ENCODE measurements at places on chromosomes 7 and 10.

GRCh38 chr7:131338691-131339390, 11.2 kb downstream of the MKLN1 start:
- no peak for DNase-seq

DNA sequence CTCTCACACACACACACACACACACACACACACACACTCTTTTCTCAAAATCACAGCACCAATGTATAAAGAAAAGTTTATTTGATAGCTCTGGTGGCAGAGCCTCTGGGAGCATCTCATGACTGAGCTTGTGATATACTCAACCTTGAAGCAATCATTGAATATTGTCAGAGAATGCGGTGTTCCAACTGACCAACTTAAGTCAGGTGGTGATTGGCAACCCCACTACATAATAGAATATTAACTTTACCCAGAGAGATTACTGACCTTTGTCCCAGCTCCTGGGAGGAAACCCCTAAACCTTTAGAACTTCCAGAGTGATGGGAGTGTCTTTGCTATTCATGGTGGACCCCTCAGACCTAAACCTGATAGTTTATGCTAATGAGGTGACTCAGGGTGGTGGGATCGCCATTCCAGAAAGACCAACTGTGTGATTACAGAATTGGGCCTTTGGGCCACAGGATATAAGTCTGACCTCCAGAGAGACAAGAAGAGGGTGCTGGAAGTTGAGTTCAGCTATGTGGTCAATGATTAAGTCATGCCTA, 143.1 kb downstream of the OTUD1 start:
- DNase-seq: no peak

GRCh38 chr7:105524840-105525239, 2.8 kb upstream of the PUS7 start:
- no peak for DNase-seq

- no peak for DNase-seq
These were observed 15.9 kb downstream of the CROT start for GRCh38 chr7:87361320-87361719.

GRCh38 chr7:148962823-148963582, 65.3 kb downstream of the PDIA4 start:
- peak; percentile 80 for DNase-seq

DNA sequence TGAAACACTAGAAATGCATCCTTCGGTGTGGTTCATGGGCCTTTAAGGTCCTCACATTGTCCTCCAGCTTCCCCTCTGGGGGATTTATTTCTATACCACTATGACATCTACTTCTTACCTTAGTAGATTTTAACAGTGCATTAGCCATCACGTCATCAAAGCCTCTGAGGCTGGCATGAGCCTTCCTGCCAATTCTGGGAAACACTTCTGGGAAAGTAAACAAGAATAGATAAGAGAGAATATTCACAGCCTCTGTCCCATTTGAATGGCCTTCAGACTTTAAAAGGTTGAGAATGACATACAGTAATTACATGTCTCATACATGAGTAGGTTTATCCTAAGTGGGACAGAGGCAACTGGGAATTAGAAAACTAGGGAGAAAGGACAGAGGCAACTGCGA, 89.7 kb downstream of the AMPH start:
- no peak for DNase-seq

DNA sequence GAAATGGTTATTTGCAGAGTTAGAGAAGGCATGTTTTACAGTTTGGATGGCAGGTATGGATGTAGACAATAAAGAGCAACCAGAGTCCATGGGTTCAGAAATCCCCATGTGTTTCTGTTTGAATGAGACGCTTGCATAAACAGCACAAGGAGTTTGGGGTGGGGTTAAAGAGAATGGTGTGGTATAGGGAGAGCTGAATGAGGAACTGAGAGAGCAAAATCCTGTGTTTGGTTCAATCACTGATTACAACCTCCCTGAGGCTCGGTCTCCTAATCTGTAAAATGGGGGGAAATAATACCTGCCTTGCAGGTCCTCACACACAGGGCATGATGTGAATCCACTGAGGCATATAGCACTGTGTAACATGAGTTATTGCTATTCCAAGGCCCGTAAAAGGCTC, 23.7 kb downstream of the CAV1 start:
- no peak for DNase-seq

DNA sequence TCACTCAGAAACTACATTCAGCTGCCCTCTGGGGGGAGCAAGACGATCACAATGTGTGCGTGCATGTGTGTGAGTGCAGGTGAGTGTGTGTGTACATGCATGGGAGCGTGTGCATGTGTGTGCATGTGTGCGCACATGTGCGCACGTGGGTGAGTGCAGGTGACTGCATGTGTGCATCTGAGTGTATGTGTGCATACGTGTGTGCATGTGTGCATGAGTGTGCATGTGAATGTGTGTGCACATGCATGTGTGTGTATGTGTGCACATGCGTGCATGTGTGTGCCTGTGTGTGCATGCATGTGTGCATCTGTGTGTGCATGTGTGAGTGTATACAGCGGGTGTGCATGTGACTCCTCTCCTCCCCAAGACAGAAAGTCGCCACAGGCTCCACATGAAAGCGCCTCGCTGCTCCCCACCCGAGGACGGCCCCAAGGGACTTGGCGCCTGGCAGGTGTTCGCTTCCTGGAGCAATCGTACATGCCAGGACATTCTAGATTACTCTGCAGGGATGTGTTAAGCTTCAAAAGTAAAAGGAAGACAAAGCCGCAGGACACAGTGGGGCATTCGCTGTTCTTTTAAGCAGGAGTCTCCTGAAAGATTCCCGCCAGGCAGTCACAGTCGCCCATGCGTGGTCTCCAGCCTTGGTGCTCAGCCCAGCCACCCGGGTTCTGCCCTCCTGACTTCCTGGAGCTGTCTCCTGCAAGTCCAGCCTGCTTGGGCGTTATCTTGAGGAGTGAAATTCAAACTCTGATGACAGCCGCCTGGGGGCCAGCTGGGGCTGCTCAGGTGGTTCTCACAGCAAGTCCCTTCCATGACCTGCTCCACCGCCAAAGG, 42.0 kb upstream of the ADGRA1 start:
- no peak for DNase-seq

- no peak for DNase-seq
These were observed 138.3 kb downstream of the EGFR start for GRCh38 chr7:55156919-55157763.

DNA sequence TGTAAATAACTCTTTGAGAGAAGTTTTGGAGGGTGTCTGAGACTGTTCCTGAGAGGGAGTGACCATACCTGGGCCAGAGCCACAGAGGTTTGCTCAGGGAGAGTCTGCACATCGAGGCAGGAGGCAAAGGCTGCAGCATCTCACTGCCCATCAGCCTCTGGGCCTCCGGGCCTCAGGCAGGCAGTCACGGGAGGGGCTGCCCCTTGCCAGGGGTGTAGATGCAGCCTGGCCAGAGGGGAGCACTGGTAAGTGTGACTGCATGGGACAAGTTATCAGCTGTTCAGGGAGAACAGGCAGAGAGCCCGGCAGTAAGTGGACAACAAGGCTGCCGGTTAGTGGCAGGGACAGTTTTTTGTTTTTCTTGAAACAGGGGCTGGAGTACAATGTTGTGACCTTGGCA, 55.9 kb downstream of the ZNF467 start:
- no peak for DNase-seq

DNA sequence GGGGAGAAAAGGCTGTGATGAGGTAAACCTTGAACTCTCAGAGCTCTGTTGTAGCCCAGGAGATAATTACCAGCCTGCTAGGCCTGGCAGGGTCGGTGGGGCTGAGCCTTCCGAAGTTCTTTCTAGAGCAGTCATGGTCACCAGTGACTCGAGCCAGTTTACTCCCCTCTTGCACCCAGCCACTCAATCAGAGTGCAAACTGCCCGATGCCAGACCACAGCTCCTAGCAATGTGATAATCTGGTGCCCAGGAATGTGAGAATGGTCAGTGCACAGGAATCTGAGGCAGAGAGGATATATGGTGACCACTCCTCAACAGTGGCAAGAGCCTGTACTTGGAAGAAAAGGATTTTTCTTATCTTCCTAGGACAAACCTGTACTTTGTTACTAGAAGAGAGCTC, 46.4 kb upstream of the KMT2E start:
- no peak for DNase-seq

DNA sequence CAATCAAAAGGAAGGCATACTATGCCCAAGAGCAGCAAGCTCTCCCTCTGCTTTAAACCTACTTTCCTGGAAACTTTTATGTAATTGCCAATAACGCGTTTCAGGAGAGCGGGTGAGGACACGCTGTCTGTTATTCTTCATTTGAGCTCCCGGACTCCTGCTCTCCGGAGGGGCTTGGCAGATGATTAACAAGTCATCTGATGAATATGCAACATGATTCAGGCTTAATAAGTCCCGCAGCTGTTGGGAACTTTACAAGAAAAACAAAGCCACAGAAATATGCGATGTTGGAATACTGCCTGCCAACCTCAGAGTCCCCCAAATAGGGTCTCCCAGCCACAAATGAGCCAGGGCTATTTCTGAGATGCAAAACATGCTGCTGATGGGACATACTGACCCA, 348.0 kb downstream of the GPAM start:
- peak; percentile 17 for DNase-seq

DNA sequence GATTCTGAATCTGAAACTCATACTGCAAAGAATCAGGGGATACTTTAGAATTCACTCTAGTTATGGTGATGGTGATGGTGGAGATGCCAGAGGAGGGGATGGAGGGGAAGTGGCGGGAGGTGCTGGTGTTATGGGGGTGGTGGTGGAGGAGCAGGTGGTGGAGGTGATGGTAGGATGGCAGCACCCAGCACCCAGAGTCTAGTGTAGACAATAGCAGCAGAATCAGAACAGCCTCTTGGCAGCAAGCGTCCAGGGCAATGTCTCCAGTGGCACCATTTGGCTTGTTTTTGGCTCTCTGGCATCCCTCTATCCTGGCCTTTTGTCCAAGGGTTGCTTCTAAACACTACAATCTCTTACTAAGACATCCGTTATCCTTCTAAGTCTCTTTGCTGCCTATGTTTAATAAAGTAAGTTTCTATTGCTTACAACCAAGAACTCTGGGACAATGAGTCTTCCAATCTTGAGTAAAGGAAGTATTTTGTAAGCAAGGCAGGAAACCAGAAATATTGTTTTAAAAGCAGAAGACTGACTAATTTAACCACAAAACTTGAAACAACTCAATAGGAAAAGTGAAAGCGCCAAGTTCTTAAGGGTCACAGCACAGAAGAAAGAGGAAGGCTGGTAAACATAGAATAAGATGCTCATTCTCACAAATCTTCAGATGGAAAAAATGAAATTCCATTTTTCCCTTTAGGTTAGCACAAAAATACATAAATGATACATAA, 42.4 kb upstream of the GDF10 start:
- no peak for DNase-seq

DNA sequence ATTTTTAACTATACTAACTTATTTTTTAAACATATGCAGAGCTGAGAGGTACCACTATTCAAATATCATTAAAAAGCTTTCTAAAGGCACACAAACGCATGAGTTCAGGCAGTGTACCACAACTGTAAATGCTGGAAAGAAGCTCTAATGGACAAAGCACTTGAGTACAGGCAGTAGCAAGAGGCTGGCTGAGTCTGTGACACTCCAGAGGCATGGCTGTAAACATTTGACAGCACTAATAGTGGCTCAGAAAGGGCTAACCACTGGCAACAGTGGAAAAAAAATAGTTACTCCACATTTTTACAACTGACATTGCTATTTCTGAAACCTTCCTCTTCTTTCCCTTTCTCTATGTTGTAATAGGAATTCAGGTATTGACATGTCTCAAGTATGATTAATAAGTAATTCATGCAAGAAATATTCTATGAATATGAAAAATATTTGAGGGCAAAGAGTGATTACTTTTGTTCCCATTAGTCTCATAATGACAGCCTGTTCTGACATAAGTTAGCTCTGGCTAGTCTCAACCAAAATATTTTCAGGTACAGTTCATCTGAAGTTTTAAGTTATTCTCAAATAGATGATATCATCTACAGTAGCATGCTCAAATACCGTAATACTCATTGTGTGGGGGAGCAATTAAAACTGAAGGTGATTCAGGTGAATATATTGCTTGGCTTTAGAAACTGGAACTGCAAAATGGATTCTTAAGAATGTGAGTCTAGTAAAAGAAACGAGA, 324.0 kb upstream of the POT1 start:
- DNase-seq: no peak

GRCh38 chr7:155207326-155208002, 90.2 kb upstream of the INSIG1 start:
- DNase-seq: no peak

DNA sequence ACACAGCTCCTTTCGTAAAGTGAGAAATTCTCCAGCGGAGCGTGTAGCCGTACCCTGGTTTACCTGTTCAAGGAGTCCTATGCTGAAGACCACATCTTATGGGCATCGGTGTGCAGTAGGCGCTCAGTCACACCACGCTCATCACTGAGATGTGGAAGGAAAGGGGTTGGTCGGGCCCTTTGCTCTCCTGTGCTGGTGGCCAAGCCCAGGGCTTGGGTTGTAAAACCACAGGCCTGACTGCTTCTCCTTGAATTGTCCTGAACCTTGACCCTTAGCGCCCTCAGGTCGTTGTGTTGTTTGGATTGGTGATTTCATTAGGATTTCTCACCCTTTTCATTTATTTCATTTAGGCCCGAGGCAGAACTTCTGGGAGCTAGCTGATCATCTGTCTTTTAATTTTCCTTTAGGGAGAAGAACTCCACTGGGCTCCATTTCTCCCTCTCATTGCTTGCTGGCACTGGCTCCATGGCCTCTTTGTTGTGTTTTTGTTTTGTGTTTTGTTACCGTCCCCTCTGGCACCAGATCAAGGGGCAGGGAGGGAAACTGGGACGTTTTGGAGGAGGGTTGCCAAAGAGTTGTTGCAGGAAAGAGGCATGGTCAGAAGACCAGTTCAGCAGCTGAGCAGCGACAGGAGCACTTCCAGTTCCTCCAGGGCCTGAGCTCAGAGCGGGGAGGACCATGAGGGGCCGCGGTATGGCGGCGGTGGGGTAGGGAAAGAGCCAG, 511.4 kb upstream of the GALNT17 start:
- peak; percentile 80 for DNase-seq

- no peak for DNase-seq
These were observed 6.8 kb downstream of the NAMPT start for GRCh38 chr7:106277976-106278375.

DNA sequence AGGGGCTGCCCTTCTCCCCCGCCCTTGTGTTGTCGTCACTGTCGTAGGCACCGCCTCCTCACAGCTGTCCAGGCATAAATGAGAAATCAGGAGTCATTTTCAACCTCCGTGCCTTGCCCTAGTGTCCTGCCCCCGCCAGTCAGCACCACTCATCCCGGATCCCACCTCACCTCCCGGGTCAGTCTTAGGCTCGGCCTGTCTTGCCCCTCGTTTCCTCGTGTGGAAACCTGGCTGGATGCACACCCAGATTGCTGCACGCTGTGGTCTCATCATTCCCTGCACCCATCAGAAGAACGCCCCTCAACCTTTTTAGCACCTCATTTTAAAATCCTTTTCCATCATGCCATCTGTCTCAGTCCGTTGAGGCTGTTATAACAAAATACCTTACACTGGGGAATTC, 213.1 kb downstream of the HECW1 start:
- no peak for DNase-seq

GRCh38 chr7:3683546-3684539, 382.8 kb downstream of the SDK1 start:
- no peak for DNase-seq

DNA sequence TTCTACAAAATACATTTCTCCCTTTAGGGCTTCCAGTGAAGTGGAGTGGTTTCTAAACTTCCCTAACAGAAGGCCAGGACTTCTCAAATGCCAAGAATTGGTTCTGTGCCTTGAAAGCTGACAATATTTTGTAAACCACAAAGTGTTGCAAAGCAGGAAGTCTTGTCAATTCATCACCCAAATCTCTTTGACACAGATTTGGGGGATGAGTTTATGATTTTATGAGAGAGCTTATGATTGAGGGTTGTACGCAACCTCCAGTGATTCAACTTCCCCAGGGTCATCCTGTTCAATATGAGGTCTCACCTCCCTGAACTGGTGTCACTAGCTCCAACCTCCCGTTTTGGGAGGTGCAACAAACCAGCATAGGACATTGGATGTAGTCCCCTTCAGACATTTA, 83.7 kb downstream of the PRLHR start:
- no peak for DNase-seq
